ENCODE measurements at places on chromosomes 11 and 22. TPM values are rescaled to one million over a fixed set of nuclear protein-coding genes. Genes with fewer than 3 reads are reported as not detected.

Gene C22orf42
- not detected for polyA plus RNA-seq

Gene SLC22A9
- polyA plus RNA-seq: not detected

DNA sequence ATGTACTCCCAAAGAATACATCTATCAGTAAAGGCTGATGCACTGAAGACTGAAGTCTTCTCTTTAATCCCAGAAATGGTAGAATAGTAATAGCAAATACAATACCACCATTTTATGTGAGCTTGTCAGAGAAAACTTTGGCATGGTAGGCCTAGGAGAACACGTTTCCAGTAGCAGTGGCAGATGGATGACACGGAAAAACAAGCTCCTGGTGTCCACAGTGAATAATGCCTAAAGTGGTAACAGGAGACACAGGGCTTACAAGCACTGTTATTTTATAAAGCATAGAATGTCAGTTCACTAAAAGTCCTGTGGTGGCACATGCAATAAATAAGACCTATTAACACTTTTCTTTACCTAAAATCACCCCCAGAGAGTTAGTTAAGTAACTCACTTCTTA lies 277.6 kb downstream of the TTC28 start:
- DNase-seq: no peak

DNA sequence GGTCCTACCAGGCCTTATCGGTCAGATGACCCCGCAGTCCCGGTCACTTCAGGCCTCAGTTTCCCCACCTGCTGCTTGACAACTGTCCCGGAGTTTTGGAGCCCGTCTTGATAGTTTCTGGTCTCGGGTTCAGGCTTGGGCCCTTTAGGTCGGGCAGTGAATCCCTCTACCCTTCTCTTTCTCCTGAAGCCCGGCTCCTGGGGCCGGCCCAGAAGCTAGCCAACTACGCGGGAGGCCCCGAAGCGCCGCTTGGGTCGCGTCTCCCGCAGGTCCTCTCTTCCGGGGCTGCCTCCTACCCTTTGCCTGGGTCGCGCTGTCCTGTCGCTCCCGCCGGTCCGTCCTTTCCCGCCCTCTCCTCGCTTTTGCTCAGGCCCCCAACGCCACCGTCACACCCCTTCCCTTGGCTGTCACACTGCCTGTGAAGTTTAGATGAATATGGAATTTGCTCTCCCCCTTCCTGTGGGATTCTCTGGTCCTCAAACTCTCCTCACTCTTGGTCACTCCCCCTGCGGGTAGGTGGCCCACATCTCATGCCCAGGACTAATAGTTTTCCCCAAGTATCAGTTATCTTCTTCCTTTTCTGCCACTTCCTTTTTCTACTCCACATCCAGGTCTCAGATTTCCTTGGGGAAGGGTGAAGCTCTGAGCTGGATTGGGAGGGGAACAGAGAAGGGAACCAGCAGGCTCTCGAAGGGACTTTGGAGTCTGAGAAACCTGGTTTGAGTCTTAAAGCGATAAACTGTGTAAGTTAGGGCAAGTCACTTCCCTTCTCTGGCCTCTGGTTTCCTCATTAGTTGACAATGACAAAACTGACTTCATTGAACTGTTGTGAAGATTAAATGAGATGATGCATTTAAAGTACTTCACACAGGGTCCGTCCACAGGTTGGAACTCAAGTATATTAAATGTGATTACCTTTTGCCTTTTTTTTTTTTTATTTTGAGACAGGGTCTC lies 790 bp downstream of the RAB1B start:
- DNase-seq: no peak

- no peak for DNase-seq
These were observed 28.3 kb upstream of the UPB1 start for GRCh38 chr22:24466716-24467328.

DNA sequence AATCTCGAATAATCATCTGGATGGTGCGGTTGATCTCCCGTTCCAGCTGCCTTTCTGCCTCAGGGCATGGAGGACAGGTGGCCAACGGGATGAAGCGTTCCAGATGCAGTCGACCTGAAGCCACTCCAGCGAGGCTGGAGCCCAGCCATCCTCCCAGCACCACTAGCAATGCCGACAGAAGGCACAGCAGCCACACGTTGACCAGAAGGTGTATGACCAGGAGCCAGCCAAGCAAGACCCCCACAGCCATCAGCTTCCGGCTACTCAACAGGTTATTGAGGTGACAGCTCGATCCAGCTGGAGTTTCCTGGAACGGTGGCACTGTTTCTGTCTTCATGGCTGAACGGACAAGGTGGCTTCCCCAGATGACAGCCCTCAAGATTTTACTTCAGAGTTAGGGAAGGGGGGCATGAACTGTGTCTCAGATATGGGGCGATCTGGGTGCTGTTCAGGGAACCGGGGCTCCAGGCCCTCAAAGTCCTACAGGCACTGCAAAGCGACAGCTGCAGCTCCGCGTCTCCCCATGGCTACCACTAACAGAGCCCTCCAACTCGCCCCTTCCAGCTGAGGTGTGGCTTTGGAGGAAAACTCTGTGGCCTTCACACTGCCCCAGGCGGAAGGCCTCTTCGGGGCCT lies 559 bp downstream of the SNX19 start:
- DNase-seq: no peak

- no peak for DNase-seq
These were observed 35.9 kb downstream of the ZNF215 start for GRCh38 chr11:6962141-6962540.

DNA sequence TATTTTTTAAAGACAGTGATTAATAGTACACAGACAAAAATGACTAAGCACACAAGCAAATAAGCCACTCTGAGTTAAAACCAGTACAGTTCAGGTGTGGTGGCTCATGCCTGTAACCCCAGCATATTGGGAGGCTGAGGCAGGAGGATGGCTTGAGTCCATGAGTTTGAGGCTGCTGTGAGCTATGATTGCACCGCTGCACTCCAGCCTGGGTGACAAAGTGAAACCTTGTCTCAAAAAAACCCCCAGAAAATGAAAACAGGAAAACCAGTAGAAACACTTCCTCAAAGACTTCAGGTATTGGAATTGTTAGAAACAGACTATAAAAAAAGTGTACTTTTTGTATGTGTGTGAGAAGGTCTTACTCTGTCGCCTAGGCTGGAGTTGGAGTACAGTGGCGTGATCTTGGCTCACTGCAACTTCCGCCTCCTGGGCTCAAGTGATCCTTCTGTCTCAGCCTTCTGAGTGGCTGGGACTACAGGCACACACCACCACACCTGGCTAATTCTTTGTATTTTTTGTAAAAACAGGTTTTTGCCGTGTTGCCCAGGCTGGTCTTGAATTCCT lies 33.0 kb downstream of the PPP6R2 start:
- no peak for DNase-seq

GRCh38 chr11:25777343-25777742 lies 554.6 kb upstream of the ANO3 start:
- DNase-seq: no peak

Data from AG04450 (cell line).